Activated naive CD4-positive, alpha-beta T cell (primary cell): ENCODE measurements at places on chromosomes 7 and 10.
A peak's percentile ranks its signal among the peaks of the same experiment; 100 is the strongest.

DNA sequence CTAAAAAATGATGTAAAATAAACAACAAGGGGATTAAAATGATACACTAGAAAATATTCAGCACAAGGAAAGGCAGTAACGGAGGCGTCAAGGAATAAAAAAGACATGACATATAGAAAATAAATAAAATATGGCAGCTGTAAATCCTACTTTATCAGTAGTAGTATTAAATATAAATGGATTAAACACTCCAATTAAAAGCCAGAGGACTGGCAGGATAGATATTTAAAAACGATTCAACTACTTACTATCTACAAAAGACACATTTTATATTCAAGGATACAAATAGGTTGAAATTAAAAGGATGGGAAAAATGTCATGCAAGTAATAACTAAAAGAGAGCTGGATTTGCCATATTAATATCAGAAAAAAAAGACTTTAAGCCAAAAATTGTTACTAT is 43.2 kb downstream of the FZD1 start:
- no peak for DNase-seq

- DNase-seq = no peak
Measured at GRCh38 chr7:133489906-133490305, 237.0 kb downstream of the EXOC4 start.

- no peak for DNase-seq
Measured at GRCh38 chr7:30465811-30466180, 12.8 kb downstream of the NOD1 start.

GRCh38 chr10:110416776-110417711 is 80.7 kb upstream of the DUSP5 start:
- DNase-seq = no peak

DNA sequence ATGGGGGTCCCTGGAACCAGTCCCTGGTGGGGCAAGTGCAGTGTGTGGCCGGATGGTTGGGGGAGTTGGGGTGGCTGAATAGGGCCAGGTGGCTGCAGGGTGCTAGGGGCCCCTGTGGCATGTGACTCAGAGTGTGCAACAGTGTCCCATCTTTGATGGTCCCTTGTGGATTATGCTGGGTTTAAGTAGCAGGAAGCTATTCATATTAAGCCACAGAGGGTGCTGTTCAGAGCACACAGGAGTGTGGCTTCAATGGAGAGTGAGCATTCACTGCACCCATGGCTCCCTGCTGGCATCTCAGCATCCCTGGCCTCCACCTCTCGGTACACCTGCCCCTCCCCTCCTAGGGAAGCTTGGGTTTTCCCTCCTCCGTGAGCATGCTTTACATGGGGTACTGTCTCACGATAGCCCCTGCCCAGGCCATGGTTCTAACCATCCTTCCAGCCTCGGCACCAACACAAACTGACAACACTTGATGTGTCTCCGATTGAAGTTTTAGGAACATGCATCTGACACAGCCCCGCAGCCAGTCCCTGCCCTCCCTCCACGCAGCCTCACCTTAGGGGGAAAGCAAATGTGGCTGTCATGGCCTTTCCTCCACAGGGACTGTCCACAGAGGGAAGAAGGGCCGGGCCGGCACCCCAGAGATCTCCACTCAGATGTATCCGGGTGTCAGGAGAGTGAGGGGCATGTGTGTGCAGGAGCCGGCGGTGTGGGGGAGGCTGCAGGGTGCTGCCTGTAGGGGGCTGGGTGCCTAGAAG is 30.4 kb upstream of the PPIF start:
- DNase-seq = no peak

DNA sequence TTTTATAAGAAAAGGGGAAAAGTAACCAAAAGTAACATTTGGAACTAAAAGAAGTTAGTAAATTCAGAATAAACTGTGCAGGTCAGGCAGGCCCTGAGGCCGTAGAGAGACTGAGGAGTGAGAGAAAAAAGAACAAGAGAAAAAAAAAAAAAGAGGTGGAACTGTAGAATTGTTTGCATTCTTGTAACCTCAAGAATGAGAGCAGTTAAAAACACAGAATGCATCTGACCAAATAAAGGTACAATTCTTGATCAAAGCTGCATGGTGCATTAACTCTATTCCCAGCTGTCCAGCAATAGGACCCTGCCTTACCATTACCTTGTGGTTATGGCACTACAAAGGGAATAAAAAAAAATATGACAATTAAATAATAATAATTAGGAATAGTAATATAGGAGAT is 170.1 kb upstream of the SEMA3A start:
- DNase-seq = no peak

DNA sequence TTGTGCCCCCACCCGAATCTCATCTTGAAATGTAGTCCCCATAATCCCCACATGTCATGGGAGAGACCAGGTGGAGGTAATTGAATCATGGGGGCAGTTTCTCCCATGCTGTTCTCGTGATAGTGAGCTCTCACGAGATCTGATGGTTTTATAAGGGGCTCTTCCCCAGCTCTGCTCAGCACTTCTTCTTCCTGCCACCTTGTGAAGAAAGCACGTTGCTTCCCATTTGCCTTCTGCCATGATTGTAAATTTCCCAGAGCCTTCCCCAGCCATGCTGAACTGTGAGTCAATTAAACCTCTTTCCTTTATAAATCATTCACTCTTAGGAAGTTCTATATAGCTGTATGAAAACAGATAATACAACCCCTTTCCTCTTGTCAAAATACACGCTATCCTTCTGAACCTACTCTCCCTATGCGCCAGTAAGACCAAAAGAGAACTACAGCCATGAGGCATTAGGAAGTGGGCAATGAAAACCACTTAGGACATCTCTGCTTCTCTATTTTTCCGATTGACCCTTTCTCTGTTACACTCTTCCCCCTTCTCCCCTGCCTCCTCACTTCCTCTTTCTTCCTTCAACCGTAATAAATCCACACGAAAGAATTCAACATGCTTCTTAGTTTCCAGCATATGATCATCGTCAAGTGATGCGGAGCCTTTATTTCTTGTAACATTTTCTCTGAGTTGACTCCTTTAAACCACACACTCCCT is 101.2 kb upstream of the WDR11 start:
- no peak for DNase-seq

GRCh38 chr10:68826764-68827591 is at the start of gene STOX1:
Gene STOX1, plus strand, starts transcription at chr10:68827531. Its CDS starts 93 bp downstream, at chr10:68827624.
- DNase-seq = peak; percentile 32

DNA sequence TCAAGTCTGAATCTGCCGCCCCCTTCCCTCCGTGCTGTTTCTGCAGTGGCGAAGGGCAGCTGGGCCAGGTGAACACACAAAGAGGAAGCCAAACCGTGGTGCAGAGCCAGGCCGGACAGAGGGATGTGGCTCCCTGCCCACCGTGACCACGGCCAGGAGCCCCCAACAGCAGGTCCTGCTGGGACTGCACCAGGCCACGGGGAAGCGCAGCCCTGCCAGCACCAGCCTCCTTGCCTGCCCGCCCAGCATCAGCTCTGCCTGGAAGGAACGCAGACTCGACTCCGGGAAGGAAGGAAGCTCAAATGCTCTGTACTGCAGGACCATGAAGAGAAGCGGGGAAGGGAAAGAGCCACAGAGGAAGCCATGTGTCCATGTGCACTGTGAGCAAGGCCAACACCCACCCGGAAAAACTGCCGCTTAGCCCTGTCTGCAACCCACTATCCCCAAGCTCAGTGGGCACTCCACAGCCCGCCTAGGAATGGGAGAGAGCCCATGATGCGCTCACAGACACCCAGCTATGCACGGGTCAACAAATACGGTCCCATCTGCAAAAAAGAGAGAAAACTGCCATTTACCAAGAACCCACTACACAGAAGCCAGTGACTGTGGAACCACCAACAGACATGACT is 19.0 kb downstream of the GPER1 start:
- DNase-seq = no peak

- no peak for DNase-seq
Measured at GRCh38 chr7:138887872-138888656, 90.1 kb upstream of the ATP6V0A4 start.

GRCh38 chr10:87700031-87700796 is 40.5 kb downstream of the PAPSS2 start:
- no peak for DNase-seq

DNA sequence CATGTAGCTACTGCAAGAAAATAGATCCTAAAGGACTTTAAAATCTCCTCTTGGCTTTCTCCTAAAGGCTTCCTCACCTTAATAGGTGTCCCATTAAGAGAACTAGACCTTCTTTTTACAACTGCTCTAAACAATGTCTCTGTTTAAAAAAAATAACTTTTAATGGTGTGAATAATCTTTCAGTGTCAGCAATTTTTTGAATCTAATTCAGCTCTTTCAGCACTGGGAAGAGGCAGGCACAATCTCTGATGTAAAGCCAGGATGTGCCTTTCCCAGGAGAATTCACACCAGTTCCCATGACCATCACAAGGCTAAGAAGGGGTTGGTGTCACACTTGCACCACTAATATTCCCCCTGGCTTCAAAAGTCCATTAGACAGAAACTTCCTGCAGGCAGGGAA is 254.6 kb downstream of the XPNPEP1 start:
- DNase-seq = no peak

- no peak for DNase-seq
Measured at GRCh38 chr7:129163875-129164544, 19.5 kb downstream of the TSPAN33 start.

DNA sequence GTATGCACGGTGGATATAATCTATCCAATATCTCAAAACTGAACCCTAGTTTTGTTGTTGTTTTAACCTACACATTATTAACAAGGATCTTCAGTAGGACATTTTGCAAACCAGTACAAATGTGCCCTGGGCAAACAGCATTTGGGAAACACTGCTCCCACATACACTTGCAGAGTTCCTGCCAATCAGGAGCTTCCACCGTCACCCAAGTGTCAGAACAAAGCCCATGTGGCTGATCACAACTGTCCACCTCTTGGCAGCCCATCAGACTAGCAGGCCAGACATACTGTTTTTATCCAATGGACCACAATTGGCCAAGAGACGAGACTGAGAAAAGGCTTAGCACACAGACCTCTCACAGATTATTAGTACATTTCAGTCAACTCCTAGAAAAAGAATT is 200.4 kb downstream of the FAM107B start:
- DNase-seq = no peak

DNA sequence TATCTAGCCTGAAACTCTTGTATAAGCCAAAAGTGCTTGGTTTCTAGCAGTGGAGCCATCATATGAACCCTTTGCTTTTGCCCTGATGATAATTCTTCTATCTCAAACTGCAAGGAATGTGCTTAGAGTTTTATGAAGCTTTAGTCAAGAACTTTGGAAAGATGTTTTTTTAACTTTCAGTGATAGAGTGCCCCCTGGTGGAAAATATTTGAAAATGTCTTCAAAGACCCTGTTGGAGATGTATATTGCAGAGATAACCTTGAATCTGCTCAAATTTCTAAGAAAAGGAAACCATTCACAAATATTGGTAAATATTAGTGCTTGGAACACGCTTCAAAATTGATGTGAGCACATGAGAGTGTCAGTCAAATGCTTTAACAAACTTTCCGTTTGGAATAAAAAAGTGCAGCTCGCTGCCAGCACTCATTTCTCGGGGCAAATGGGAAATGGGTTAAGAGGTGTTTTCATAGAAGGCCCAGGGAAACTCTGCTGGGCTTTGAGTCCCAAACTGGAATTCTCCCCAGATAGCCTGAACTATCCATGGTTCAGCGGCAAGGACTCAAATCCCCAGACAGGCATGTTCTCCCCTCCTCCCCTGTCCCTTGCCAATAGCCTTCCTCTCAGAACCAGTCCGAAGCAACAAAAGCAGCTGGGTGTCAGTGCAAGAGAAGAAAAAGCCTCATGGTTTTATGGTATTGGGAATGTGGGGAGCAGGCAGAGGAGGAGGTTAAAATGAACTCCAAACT is 129.3 kb downstream of the MYOF start:
- DNase-seq = no peak

- no peak for DNase-seq
Measured at GRCh38 chr10:86337121-86337601, 29.4 kb downstream of the GRID1 start.

- no peak for DNase-seq
Measured at GRCh38 chr10:27719052-27719451, 26.6 kb downstream of the MKX start.

DNA sequence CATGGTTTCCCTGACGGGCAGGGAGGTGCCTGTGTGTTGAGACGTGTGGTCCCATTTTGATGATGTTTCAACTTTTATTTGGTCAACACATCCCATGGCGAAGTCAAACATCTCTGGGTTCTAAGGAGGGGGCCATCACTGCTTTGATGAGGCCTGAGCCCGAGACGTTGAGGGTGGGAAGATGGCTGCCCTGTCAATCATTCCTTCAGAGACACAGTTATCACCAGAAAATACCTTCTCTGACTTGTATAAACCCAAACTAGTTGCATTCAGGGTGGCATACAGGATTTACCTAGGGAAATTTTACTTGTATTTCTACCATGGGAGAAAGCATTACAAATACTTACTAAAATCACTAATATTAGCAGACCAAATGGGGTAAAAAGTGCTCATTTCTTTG is 64.6 kb downstream of the VOPP1 start:
- DNase-seq = no peak

- DNase-seq = no peak
Measured at GRCh38 chr10:129470103-129470851, 3.2 kb downstream of the MGMT start.

- no peak for DNase-seq
Measured at GRCh38 chr7:100544386-100544785, 5.4 kb downstream of the AGFG2 start.

- DNase-seq = peak; percentile 75
Measured at GRCh38 chr7:1175967-1176851, 16.2 kb upstream of the ZFAND2A start.

DNA sequence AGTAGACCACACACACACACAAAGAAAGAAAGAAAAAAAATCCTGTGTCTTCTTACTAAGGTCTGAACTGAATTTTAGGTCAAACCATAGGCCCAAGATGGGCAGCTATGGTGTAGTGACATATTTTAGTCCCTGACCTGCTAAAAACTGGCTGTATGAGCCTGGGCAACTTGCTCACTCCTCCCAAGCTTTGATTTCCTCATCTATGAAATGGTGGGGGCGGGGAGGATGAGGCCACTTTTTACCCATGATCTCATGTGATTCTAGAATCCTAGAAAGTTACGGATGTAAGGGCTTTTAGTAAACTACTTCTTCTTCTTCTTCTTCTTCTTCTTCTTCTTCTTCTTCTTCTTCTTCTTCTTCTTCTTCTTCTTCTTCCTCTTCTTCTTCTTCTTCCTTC is 6.1 kb upstream of the CCL24 start:
- no peak for DNase-seq

GRCh38 chr10:44969854-44970253 is 8.8 kb downstream of the DEPP1 start:
- DNase-seq = no peak

DNA sequence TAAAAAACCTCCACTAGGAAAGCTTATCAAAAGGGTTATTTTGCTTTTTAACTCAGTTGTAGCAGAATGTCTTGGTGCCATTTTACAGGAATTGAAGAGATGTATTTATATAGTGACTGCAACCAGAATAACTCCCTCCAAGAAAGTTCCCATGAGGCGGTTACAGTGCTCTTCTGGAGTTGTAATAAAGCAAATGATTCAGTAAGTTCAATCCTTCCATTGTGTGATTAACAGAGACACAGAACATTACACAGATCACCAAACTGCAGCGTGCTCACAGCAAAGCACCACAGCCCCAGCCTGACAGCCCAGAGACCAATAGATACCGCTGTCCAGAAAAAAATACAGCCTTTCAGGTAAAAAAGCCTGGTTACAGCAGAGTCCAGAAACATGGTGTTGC is 21.9 kb upstream of the CABCOCO1 start:
- DNase-seq = no peak
